ENCODE measurements at places on chromosomes 3 and 15.

GRCh38 chr15:67185051-67185450 is 69.4 kb downstream of the AAGAB start:
- H3K4me3 ChIP-seq: no peak overlapping the region
- peak overlapping the region; percentile 83 for H3K27ac ChIP-seq
- no peak for DNase-seq
- peaks cover 33% of the 10 kb centered on the region for H3K36me3 ChIP-seq
- H3K27me3 ChIP-seq: no peaks in the 10 kb centered on the region

DNA sequence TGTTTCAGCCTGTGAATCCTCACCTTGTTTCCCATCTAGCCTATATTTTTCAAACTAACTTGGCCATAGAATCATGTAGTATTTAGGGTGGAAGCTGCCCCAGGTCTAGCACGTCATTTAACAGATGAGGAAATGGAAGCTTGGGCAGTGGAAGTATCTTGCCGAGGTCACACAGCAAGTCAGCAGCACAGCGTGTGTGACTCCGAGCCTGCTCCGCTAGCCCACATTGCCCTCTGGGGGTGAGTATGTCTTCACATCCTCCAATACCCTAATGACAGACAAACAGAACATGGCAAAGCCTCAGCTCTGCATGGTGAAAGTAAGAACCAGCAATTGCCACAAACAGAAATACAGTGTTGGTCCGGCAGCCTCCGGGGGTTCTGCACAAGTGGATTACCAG is 2.2 kb upstream of the CCR5 start:
- peaks cover 17% of the 10 kb centered on the region for H3K4me1 ChIP-seq
- peak; percentile 37 for DNase-seq
- no peaks in the 10 kb centered on the region for H3K36me3 ChIP-seq
- H3K4me3 ChIP-seq: peak overlapping the region; percentile 3
- H3K27me3 ChIP-seq: no peaks in the 10 kb centered on the region
- no peak overlapping the region for H3K27ac ChIP-seq

DNA sequence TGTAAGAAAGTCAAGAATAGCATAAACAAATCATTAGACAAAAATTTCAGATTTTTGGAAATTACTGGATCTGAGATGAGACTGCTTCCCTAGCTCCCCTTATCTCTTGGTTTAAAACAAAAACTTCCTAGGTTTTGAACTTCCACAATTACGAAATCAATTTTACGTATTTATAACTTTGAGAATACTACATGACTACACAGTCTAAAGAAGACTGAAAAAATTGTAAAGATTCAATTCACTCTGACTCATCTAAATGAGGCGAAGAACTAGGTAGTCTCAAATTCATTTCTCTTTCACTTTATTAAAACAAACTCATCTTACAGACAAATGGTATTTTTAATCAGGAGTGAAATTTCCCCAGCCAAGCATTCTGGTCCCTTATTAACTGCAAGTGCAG is 10.3 kb downstream of the CCDC54 start:
- H3K27me3 ChIP-seq: peaks cover 5% of the 10 kb centered on the region
- no peak for DNase-seq
- no peak overlapping the region for H3K27ac ChIP-seq
- H3K4me3 ChIP-seq: no peak overlapping the region

DNA sequence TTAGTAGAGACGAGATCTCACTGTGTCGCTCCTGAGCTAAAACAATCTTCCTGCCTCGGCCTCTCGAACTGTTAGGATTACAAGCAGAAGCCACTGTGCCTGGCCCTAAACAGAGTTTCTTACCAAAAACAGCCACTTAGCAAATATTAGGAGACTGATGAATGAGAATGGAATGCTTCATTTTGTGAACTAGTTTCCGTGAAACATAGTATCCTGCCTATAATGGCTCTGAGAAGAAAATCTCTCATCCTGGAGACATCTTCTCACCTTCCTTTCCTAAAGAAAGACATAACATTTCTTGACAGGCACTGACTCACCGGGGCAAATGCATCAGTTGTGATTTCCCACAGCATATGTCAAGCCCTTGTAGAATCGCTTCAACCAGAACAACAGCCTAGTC is 44.9 kb downstream of the GJD2 start:
- H3K4me3 ChIP-seq: no peak overlapping the region
- H3K4me1 ChIP-seq: no peaks in the 10 kb centered on the region
- H3K27me3 ChIP-seq: peaks cover 8% of the 10 kb centered on the region
- no peak for DNase-seq
- H3K27ac ChIP-seq: no peak overlapping the region
- no peaks in the 10 kb centered on the region for H3K36me3 ChIP-seq

DNA sequence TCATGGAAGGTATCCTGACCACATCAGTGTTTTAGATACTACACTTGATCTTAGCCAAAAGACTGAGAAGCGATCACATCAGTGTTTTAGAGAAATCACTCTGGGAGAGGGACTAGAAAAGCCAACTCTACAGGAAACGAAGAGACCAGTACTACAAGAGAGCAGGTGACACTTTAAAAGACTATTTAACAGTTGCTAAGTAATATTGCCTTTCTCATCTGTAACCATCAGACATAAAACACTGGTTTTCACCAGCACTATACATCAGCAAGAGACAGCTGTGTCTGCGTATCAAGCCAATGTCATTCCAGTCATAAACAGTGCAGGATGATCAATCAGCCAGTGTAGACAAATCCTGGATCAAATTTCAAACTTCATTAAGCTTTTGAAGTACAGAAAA is 66.7 kb downstream of the GLB1 start:
- no peaks in the 10 kb centered on the region for H3K27me3 ChIP-seq
- H3K4me3 ChIP-seq: no peak overlapping the region
- peaks cover 5% of the 10 kb centered on the region for H3K4me1 ChIP-seq
- H3K36me3 ChIP-seq: peaks cover 30% of the 10 kb centered on the region
- H3K27ac ChIP-seq: no peak overlapping the region

DNA sequence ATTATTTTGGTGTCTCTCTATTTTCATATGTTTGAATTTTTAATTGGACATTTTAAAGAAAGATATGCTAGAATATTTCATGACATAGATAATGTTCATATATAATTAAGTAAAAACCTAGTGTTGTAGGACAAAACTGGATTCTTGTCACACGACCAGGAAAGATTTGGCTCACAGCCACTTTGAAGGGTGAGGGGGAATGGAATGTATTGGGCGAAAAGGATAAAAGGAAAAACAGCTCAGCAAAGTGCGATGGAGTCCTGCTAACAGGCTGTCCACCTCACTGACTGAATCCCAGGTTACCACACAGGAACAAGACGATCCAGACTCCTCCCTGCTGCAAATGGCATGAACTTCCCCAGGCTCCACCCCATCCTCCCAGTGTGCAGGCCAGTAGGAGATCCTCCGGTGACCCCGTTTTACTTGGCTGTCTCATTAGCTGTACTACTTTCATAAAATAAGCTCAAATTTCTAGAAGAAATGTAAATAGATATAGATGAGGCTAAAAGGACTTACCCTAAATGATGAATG is 186.2 kb downstream of the CD47 start:
- H3K27ac ChIP-seq: no peak overlapping the region
- DNase-seq: no peak
- H3K4me1 ChIP-seq: no peaks in the 10 kb centered on the region
- peaks cover 6% of the 10 kb centered on the region for H3K27me3 ChIP-seq

GRCh38 chr3:72255191-72255590 is 470.2 kb upstream of the PROK2 start:
- H3K27ac ChIP-seq: no peak overlapping the region
- peaks cover 10% of the 10 kb centered on the region for H3K4me1 ChIP-seq
- H3K4me3 ChIP-seq: no peak overlapping the region
- no peak for DNase-seq

GRCh38 chr3:129892857-129893580 is 492 bp downstream of the TMCC1 start:
- peak overlapping the region; percentile 89 for H3K27ac ChIP-seq
- DNase-seq: peak; percentile 81
- H3K27me3 ChIP-seq: no peaks in the 10 kb centered on the region

DNA sequence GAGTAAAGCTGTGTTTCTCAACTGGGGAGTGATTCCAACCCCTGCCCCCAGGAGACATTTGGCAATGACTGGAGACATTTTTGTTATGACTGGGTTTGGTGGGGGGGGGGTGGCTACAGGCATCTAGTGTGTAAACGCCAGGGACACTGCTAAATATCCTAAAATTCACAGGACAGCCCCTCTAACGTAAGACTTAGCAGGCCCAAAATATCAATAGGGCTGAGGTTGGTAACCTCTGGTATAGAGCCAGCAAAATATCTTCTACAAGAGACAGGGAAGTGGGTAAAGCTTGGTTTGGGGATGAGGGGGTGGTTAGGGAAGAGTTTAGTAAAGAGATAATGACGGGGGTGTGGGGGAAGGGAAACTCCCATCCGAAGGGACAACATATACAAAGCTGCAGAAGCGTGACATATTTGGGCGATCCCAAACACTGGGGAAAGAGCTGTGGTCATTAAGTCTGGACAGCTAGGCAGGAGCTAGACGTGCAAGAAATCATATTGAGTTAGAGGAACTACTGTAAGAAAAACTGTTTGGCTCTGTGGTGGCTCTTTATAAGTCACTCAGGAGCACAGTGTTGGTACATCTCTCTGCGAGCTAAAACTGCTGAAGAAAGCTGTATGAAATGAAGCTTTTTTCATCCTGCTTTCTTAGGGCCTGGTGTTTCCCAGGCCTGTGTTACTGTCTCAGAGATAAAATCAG is 697 bp upstream of the TRIM69 start:
- H3K4me1 ChIP-seq: peaks cover 39% of the 10 kb centered on the region
- peaks cover 11% of the 10 kb centered on the region for H3K36me3 ChIP-seq
- no peak for DNase-seq
- peak overlapping the region; percentile 73 for H3K4me3 ChIP-seq
- no peaks in the 10 kb centered on the region for H3K27me3 ChIP-seq

DNA sequence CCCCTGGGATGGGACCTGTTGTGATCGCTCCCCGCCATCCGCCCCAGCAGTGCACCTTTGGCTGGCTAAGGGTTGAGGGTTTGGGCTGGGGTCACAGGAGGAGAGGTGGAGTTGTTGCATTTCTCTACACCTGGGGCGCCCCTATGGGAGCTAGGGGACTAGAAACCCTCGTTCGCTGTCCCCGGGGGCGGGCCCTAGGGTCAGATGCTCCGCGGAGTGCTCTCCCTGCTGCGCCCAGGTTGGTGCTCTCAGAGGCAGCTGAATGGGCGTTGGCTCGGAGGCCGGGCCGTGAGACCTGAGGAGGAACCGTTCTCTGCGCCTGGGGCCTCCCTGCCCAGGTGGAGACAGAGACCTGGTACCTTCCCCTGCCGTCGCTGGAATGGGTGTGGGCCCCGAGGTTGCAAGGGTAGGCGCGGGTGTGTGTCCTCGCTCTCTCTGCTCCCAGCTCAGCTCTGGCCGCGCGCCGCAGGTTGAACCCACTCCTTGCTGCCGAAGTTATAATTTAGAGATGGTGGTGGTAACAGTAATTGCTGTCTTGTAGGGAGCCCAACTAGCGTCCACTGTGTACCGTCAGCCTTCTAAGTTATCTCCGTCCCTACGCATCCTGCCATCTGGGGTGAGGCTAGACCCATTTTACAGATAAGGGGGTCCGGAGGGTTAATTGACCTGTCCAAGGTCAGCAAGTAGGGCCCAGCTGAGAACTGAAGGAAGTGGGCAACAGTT is 965 bp downstream of the FLNB start:
- H3K27ac ChIP-seq: peak overlapping the region; percentile 55
- H3K27me3 ChIP-seq: no peaks in the 10 kb centered on the region
- peaks cover 24% of the 10 kb centered on the region for H3K4me1 ChIP-seq
- H3K36me3 ChIP-seq: no peaks in the 10 kb centered on the region
- peak overlapping the region; percentile 86 for H3K4me3 ChIP-seq
- DNase-seq: peak; percentile 48

DNA sequence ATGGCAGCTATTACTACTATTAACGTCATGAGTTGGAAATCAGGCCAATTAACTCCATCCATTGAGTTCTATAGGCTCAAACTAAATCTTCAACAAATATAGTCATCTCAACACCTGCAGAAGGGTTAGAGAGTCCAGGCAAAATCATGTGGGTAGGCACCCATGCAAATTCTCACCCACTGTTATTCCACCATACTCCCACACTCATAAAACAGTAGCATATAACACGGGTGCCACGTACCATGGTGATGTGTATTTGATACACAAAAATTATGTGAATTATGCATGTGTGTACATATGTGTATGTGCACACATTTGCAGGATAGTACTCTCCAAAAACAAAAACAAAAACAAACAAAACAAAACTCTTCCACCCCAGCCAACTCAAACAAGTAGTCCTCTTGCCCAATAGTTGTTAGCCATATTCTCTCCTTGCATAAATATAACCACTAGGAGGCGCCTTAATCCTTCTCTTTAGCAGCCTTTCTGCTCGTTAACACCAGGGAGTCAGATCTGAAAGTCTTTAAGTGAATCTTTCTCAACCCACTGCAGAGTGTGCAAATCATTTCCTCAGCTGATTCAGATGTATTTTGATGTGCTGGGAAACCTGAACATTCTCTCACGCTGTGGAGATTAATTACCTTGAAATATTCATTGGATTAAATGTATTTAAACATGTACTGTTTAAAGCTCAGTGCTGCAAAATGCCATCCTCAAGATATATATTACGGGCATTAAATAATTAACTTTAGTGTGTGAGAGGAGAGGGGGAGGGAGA is 38.0 kb upstream of the COPB2 start:
- H3K27ac ChIP-seq: no peak overlapping the region
- peaks cover 4% of the 10 kb centered on the region for H3K4me1 ChIP-seq
- peaks cover 24% of the 10 kb centered on the region for H3K36me3 ChIP-seq
- no peak overlapping the region for H3K4me3 ChIP-seq
